ENCODE measurements at places on chromosomes 12 and 14.
A peak's percentile ranks its signal among the peaks of the same experiment; 100 is the strongest.

DNA sequence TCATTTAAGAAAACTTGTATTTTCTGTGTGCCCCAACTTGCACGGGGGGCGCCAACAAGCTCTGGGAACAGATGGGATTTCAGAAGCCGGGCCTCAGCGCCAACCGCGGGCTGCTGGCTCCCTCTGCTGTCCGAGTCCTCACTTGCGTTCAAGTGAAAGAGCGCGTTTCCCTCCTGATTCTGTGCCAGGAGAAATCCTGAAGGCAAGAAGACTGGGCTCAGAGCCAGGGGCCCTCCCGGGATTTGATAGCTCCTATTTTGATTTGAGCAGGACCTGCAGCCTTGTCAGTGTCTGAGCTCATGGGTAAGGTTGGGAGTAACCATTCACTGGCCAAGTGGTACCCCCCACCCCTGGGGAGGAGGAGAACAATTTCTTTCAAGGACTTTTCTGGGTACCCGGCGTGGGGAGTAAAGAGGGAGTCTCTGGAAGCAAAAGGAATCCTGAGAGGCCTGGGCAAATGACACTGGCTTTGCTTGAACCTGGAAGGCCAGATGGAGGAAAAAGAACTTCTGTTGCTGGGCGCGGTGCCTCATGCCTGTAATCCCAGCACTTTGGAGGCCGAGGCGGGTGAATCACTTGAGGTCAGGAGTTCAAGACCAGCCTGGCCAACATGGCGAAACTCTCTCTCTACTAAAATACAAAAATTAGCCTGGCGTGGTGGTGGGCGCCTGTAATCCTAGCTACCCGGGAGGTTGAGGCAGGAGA, 179.0 kb upstream of the RGS6 start:
- DNase-seq = peak; percentile 87

GRCh38 chr12:48413388-48413787, 59.0 kb upstream of the ANP32D start:
- no peak for DNase-seq

- DNase-seq = no peak
Measured at GRCh38 chr14:102057480-102058114, 29.2 kb downstream of the HSP90AA1 start.

GRCh38 chr12:8946733-8947132, 2.7 kb downstream of the M6PR start:
- no peak for DNase-seq

DNA sequence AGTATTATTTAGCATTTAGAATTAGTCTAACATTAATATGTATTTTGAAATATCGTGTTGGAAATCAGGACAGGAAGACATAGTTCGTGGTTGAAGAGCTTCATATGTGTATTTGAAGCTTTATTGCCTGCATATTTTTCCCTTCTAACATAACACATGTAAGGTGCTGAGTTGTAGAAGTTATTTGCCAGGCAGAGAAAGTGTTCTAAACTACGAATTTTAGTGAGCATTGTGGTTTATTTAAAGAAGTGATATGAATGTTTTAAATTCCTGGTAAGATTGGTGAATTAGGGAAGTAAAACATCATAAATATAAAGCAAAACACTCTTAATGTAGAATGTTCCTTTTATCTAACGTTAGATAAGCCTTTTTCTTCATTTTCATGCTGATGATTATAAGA, 2.5 kb downstream of the RASSF3 start:
- DNase-seq = no peak

DNA sequence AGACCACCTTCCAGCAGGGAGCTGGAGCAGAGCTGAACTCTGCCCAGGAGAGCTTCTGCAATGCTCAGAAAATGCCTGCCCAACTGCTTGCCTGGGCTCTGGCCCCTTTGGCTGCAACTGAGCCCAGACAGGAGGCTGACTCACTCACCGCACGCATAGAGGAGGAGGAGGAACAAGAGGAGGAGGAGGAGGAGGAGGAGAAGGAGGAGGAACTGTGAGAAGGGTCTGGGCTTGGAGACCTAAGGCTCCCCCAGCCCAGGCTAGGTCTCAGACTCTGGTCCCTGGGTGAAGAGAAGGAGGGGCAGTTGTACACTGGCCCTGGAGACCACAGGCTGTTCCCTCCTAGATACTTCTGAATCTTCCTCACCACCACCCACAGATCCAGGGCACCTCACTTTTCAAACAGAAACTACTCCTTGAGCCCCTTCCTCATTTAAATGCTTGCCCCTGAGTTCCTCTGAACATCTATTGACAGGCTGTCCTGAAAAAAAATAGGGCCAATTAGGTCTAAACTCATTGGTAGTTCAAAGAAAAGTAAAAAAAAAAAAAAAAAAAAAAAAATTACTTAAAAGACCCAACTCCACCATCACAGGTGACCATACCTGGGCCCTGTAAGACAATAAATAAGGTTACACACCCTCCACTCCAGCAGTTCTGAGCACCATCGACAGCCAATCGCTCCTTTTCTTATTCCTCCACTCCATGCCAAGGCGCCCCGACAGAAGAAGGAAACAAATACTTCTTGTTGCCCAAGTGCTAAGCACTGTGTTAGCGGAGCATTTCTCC, 674 bp downstream of the VDR start:
- DNase-seq = peak; percentile 87

- no peak for DNase-seq
Measured at GRCh38 chr12:66352197-66352596, 49.9 kb downstream of the HELB start.

GRCh38 chr14:62247266-62247665, 485.0 kb downstream of the SNAPC1 start:
- no peak for DNase-seq

DNA sequence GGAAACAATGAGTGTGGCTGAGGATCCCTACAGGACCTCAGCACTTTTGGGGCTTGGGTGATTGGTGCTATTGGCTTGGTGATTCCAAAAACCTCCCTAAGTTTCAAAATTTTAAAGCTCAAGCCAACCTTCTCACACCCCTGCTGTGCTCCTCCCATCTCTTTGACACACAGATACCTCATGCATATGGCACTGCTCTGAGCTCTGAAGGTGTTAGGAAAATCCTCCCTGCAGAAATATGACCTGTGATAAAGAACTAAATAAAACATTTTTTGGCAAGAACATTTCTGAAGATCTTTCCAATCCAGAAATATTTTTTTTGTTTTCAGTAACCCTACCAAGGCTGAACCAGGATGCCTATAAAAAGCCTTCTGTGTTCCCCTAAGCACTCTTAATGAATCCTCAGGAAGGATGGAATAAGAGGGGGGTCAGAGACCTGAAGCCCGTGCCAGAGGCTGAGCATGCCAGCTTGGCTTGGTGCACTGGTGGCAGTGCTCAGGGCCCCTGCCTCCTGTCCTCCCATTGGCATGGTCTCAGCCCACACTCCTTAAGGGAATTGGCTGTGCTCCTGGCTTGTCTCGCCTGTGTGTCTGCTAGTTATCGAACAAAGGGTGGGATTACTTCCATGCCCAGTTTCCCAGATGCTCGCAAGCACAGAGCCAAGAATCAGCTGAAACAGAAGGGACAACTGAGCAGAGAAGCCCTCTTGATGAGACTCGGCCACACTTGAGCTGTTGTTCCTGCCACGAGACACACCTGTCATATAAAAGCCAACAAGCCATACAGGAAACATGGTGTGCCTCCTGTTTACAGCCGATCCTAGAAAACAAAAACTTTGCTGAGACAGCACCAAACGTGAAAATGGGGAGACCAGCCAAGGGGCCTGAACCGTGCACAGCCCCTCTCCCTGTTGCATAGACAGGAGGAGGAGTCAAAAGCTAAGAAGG, 132.7 kb upstream of the EEA1 start:
- no peak for DNase-seq

DNA sequence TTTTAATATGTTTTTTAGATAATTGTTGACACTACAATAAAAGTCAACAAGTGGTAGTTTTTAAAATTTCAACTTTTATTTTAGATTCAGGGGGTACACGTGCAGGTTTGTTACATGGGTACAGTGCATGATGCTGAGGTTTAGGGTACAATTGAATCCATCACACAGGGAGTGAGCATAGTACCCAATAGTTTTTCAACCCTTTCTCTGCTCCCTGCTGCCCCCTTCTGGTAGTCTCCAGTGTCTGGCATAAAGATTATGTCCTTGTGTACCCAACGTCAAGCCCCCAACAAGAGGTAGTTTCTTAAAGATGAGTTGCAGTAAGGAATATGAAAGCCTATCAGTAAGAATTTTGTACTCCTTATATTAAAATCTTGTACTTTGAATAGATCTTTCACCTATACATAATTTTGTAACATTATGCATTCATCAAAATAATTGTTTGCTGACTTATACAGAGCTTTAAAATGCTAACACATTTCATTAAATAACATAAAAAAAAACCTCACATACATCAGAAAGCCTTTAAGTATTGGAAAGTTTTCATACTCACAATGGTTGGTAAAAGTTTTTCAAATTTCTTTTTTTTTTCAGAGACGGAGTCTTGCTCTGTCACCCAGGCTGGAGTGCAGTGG, 5.4 kb upstream of the RALGAPA1 start:
- peak; percentile 49 for DNase-seq

DNA sequence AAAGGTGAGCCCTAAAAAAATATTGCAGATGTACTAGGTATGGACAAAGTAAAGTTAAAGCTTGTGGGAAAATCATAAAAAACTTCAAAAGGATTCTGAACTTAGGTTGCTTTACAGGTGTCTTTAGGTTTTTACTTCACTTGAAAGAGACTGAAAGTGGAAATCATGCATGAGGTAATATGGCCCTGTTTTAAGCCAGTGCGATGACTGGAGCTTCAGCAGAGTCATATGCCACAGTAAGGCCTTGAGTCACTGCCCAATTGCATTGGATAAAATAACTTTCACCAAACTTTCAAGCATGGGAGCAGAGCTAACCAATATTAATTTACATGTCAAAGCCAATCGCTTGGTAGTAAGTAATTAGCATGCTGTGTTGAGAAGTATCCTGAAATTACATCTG, 63.9 kb upstream of the TMEM260 start:
- DNase-seq = no peak

DNA sequence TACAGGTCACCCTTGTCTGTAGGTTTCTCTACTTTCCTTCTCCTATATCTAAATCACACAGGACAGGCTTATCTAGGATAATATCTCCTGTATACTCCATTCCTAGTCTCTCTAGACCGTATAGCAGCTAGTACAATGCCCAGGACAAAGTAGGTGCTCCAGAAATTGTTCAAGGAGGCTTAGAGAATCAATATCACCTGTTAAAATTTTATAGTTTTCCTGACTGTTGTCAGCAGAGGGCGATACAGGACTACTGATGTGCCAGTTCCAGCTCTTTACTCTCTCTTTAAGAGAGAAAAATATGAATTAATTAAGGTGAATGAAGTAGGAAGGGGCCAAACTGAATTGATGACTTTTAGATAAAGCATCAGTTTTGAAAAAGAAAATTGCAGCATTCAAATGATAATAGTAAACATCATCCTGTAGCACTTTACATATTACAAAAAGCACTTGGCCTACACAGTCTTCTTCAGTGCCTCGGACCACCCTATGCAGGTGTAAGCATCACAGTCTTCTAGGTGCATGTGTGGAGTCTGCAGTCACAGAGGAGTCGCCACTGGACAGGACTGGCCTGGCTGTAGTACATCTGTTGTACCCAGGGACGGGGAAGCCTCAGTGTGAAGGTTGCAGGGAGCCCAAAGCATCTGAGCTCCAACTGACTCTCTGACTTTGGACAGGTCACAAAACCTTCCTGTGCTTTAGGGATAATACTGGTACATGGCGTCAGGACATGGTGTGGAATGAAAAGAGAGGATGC, 61.9 kb upstream of the MAX start:
- DNase-seq = peak; percentile 64

- DNase-seq = no peak
Measured at GRCh38 chr14:95256002-95256775, 63.5 kb downstream of the CLMN start.

GRCh38 chr12:108679106-108679681, 45.5 kb upstream of the SELPLG start:
- DNase-seq = no peak

GRCh38 chr14:64719601-64720000, 15.4 kb downstream of the PLEKHG3 start:
- no peak for DNase-seq

- peak; percentile 65 for DNase-seq
Measured at GRCh38 chr12:79883216-79883615, 51.7 kb downstream of the PPP1R12A start.

- no peak for DNase-seq
Measured at GRCh38 chr14:94139006-94139405, 9.6 kb upstream of the IFI27L2 start.

DNA sequence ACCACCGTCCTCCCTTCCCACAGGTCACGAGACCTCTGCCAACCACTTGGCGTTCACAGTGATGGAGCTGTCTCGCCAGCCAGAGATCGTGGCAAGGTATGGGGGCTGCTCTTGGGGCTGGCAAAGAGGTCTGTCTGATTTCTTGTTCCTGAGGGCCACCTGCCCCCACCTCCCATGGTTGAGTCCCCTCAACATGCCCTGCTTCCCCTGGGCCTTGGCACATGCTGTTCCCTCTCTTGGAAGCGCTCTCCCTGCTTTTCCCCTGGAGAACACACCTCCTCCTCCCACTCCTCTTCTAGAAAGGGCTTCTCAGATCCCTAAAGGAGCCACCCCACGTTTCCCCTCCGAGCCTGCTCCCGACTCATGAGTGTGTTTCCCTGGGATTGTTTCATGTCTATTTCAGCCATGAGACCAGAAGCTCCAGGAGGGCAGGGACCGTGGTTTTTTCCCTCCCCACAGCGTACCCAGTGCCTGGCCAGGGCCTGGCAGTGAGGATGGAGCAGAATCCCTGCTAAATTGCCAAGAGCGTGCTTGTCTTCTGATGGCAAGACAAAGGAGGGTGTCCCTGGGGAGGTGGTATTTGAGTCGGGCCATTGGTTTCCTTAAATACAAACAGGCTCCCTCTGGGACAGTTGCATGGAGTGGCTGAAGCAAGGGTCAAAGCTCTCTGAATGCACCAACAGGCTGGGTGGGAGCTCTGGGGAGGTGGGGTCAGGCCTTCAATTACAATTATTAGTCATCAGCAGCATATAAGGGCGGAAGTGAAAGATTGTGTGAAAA, 34.1 kb downstream of the CYP46A1 start:
- DNase-seq = no peak

- no peak for DNase-seq
Measured at GRCh38 chr14:81323093-81323492, 77.0 kb downstream of the STON2 start.

GRCh38 chr14:98752660-98753059, 519.3 kb downstream of the BCL11B start:
- DNase-seq = no peak

DNA sequence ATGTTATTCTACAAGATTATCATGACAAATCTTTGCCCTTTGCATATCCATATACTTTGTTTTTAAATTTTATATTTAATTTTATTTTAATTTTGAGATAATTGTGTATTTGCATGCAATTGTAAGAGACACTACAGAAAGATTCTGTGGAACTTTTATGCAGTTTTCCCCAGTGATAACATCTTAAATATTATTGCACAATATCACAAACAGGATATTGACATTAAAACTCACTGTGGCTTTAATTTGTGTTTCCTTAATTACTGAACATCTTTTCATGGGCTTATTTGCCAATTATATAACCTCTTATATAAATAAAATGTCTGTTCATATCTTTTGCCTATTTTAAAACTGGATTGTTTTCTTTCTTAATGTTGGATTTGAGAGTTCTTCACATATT, 95.6 kb downstream of the ASCL1 start:
- no peak for DNase-seq

GRCh38 chr14:50829489-50830043, 1.4 kb downstream of the NIN start:
- no peak for DNase-seq

Data from astrocyte of the spinal cord (primary cell).